Activated CD8-positive, alpha-beta T cell treated with anti-CD3 and anti-CD28 coated beads, Interleukin-2, amount 10 ng/mL, durations not matched to agents 7 days and 5 days (primary cell): ENCODE measurements at places on chromosomes 11 and 22. TPM values are rescaled to one million over a fixed set of nuclear protein-coding genes. Genes with fewer than 3 reads are reported as not detected.

DNA sequence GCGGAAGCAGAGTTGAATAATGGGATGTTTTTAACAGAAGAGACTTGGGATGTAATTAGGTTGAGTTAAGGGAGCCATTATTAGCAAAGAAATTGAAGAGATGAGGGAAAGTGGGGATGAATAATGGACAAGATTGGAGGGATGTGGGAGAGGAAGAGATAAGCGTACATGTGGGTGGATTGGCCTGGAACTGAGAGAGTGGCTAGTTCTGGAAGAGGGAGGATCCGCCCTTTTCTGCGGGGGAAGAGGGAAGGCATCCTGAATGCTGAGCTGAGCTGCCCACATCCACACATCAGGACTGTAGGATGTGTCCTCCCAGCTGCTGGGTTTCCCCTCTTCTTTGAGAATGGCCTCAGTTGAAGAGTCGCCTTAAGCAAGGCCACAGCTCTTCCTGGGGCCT is 68.3 kb upstream of the CADM1 start:
- no peak for DNase-seq
- H3K27ac ChIP-seq = no peak overlapping the region
- H3K4me3 ChIP-seq = no peak overlapping the region
- H3K36me3 ChIP-seq = no peaks in the 10 kb centered on the region

- peaks cover 2% of the 10 kb centered on the region for H3K4me1 ChIP-seq
- no peaks in the 10 kb centered on the region for H3K27me3 ChIP-seq
- H3K36me3 ChIP-seq = peaks cover 73% of the 10 kb centered on the region
- H3K27ac ChIP-seq = no peak overlapping the region
- DNase-seq = no peak
Measured at GRCh38 chr11:47296045-47296444, 26.1 kb downstream of the MADD start.

GRCh38 chr11:13334034-13334786 is 56.6 kb downstream of the BMAL1 start:
- H3K4me1 ChIP-seq = peaks cover 59% of the 10 kb centered on the region
- no peak overlapping the region for H3K27ac ChIP-seq
- no peak overlapping the region for H3K4me3 ChIP-seq
- H3K36me3 ChIP-seq = peaks cover 14% of the 10 kb centered on the region
- no peaks in the 10 kb centered on the region for H3K27me3 ChIP-seq

- H3K27ac ChIP-seq = no peak overlapping the region
- H3K4me3 ChIP-seq = no peak overlapping the region
- no peaks in the 10 kb centered on the region for H3K27me3 ChIP-seq
- H3K36me3 ChIP-seq = no peaks in the 10 kb centered on the region
Measured at GRCh38 chr11:133443206-133443747, 89.0 kb downstream of the OPCML start.

DNA sequence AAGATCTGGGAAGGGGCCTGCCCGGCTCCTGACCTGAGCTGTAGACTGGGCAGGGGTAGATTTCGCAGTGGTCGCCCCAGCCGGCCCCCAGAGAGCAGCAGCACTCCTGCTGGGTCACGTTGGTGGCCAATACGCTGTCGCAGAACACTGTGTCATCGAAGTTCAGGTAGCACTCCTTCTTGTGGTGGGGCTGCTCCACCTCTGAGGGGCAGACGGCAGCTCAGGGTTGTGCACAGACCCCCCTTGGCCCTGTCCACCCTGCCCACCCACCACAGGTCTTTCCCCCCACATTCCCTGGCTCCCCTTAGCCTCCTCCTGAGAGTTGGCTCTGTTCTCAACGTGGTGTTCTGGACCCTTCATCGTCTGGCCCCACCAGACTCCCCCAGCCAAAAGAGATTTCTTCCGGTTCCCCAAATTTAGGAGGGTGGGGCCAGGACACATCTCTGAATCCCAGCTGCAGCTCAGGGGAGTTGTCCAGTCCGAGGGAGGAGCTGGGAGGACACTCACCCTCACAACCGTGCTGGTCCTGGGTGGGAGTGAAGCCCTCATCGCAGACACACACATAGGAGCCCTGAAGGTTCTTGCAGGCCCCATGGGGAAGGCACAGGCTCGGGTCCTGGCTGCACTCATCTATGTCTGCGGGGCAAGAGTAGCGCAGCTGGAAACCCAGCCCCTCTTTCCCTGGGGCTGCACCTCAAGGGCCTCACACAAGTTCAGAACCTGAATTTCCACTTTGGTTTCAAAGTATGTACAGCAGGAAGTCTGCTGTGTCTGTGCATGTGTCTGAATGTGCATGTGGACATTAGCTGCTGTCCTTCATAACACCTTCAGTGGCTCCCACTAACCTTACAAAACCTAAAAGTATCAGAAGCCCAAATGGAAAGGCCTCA is 16.5 kb downstream of the SCYL1 start:
- H3K4me3 ChIP-seq = peak overlapping the region; percentile 79
- H3K27me3 ChIP-seq = no peaks in the 10 kb centered on the region
- peaks cover 15% of the 10 kb centered on the region for H3K36me3 ChIP-seq
- peaks cover 27% of the 10 kb centered on the region for H3K4me1 ChIP-seq

GRCh38 chr11:26551186-26551801 is 20.8 kb downstream of the MUC15 start:
- DNase-seq = no peak
- H3K4me3 ChIP-seq = no peak overlapping the region
- H3K27ac ChIP-seq = no peak overlapping the region
- no peaks in the 10 kb centered on the region for H3K4me1 ChIP-seq
- no peaks in the 10 kb centered on the region for H3K36me3 ChIP-seq
- H3K27me3 ChIP-seq = no peaks in the 10 kb centered on the region

DNA sequence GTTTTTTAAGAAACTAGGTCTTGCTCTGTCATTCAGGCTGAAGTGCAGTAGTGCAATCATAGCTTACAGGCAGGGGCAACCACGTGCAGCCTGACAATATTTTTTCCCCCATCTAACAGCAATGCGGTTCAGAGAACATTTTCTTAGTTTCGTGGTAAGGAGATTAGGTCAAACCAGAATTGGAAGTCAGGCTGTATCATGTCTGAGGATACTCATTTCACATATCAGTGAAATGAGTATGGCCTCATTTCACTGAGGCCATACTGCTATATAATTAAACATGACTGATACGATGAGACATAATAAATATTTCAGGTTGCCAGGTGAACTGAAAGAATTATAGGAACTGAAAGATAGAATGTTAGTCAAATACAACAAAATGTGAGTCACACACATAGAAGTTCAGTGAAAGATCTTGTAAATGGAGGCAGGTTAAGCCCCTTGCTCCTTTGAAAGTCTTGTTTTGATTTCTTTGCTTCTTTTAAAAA is 32.5 kb upstream of the IZUMO1R start:
- H3K36me3 ChIP-seq = no peaks in the 10 kb centered on the region
- H3K27me3 ChIP-seq = no peaks in the 10 kb centered on the region
- H3K4me3 ChIP-seq = no peak overlapping the region
- DNase-seq = no peak
- H3K4me1 ChIP-seq = no peaks in the 10 kb centered on the region
- H3K27ac ChIP-seq = no peak overlapping the region

DNA sequence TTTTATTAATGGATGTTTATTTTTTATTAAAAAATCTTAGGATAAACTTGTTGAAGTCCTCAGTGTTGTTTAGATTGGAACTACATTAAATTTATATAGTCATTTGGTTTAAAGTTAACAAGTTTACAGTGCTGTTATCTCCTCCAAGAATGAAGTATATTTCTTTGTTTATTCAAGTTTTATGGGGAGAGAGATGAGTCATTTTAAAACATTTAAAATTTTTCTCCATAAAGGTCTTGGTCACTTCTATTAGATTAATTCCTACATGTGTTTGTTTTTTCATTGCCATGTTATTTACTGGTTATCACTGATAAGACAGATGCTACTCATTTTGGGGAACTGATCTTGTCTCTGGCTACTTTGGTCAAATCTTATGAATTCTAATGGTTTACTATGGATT is 429.6 kb downstream of the METTL15 start:
- H3K36me3 ChIP-seq = no peaks in the 10 kb centered on the region
- no peaks in the 10 kb centered on the region for H3K4me1 ChIP-seq
- H3K27me3 ChIP-seq = no peaks in the 10 kb centered on the region
- no peak overlapping the region for H3K4me3 ChIP-seq
- no peak for DNase-seq
- H3K27ac ChIP-seq = no peak overlapping the region

DNA sequence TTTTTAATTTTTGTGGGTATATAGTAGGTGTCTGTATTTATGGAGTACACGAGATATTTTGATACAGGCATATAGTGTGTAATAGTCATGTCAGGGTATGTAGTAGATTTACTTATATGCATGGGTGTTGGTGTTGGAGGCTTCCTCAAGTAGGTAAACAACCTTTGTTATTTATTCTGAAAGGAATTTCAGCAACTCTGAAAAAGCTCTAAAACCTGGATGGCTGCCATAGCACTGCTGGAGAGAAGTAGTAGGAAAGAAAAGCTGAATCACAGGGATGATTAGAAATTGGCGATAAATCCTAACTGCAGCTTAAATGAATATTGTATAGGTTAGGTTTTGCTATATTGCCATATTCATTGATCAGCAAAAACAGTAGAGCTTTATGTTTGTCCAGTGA is 44.4 kb upstream of the ST14 start:
- no peak overlapping the region for H3K27ac ChIP-seq
- DNase-seq = no peak
- H3K4me3 ChIP-seq = no peak overlapping the region
- H3K36me3 ChIP-seq = peaks cover 2% of the 10 kb centered on the region

ANO1 gene
- not detected for total RNA-seq

TANGO2 gene
- total RNA-seq = 43.3 TPM

NAALADL1 gene
- 7.5 TPM for total RNA-seq

BAD gene
- total RNA-seq = 43.9 TPM

TIMP3 gene
- total RNA-seq = not detected

UCP3 gene
- total RNA-seq = 2.9 TPM

CSNK2A3 gene
- total RNA-seq = 3.6 TPM

TYMP gene
- total RNA-seq = 76.6 TPM
